ENCODE measurements at places on chromosomes 16 and 17. TPM values are rescaled to one million over a fixed set of nuclear protein-coding genes. Genes with fewer than 3 reads are reported as not detected.

CTRB2 gene
- total RNA-seq, result not detected

PFAS gene
- total RNA-seq, result 68.2 TPM

NPIPA2 gene
- 2.6 TPM for total RNA-seq

CACNA1H gene
- not detected for total RNA-seq

PRM3 gene
- total RNA-seq, result not detected

SPEM1 gene
- total RNA-seq, result 1.1 TPM

GRCh38 chr17:7889166-7889955, 772 bp downstream of the CHD3 start:
- DNase-seq, result peak; percentile 98

GRCh38 chr17:54937018-54937417, 31.4 kb downstream of the COX11 start:
- DNase-seq, result peak; percentile 65

DNA sequence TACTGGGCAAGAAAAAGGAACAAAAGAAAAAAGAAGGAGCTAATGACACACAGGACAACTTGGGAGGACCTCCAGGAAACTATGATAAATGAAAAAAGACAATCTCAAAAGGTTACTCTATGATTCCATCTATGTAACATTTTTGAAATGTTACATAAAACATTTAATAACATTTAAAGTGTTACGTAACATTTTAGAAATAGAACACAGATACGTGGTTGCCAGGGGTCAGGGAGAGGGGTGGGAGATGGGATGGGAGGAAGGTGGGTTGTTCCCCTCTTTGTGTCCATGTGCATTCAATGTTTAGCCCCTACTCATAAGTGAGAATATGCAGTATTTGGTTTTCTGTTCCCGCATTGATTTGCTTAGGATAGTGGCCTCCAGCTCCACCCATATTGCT, 116.6 kb downstream of the C16orf95 start:
- DNase-seq, result no peak

GRCh38 chr17:80232438-80232837, 12.2 kb downstream of the SLC26A11 start:
- no peak for DNase-seq

DNA sequence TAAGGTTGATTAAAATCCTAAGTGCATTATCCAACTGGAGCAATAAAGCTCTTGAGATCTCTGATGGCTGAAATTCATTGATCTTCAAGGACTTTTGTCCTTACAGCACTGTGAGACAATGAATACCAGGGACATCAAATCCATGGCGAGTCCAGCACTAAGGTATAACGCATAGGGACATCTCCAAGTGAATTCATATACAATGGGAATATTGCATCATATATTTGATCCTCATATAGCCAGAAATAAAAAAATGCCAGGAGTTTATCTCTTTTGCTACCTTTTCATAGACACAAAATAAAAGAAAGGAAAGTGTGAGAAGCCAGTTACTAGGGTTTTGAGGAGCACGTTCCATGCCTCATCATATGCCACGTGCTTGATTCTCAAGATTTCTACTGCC, 112.5 kb upstream of the CDH13 start:
- no peak for DNase-seq

DNA sequence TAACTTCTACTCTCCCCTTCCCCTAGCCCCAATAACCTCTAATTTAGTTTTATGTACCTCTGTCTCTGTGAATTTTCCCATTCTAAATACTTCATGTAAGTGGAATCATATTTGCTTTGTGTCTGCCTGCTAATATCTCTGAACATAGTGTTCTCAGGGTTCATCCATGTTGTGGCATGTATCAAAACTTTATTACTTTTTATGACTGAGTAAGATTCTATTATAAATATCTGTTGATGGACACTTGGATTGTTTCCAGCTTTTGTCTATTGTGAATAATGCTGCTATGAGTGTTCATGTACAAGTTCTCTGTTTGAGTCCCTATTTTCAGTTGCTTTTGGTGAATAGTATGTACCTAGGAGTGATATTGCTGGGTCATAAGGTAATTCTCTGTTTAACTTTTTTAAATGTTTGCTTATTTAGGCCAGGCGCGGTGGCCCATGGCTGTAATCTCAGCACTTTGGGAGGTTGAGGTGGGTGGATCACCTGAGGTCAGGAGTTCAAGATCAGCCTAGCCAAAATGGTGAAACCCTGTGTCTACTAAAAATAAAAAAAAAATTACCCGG, 92.8 kb downstream of the CHD9 start:
- no peak for DNase-seq

- no peak for DNase-seq
These were observed 5.2 kb downstream of the PRSS53 start for GRCh38 chr16:31083556-31083955.

GRCh38 chr17:51677875-51678274, 417.5 kb downstream of the UTP18 start:
- DNase-seq, result no peak

DNA sequence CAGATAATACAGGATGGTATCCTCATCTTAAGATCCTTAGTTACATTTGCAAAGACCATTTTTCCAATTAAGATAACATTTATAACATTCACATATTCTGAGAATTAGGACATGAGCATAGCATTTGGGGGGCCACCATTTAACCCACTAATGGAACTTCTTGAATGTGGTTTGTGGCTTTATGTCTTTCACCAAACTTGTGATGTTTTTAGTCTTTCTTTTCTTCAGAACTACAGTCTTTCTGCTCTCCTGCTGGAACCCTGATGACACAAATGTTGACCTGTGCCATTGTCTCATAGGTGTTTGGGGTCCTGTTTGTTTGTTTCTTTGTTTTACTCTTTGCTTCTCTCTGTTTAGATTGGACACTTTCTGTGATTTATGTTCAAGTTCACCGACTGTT, 23.2 kb downstream of the COX11 start:
- DNase-seq, result no peak

DNA sequence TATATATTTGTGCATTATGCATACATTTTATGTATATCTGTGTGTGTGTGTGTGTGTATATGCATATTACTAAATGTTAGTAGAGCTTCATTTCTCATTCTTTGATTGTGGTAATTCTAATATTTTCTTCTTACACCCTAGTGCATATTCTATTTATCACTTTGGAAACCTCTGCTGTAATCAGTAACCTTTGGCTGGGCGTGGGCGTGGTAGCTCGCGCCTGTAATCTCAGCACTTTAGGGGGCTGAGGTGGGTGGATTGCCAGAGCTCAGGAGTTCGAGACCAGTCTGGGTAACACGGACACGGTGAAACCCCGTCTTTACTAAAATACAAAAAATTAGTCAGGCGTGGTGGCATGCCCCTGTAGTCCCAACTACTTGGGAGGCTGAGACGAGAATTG, 26.9 kb downstream of the CPSF4L start:
- DNase-seq, result no peak

DNA sequence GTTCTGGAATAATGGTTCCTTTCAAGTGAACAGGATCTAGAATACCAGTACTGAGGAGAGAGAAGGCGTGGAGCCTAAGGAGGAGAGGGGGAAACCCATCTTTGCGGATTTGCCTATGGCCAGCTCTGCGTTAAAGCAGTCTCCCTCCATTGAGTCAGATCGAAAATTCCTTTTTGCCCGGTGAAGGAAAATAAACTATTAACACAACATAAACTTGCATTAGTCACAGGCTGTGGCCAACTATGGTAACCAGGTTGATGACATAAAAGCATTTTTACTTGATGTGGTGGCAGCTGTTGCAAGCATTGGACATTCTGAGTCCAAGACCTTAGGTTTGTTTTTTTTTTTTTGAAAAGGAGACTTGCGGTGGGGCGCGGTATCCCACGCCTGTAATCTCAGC, 8.9 kb downstream of the LDAF1 start:
- DNase-seq, result peak; percentile 64

DNA sequence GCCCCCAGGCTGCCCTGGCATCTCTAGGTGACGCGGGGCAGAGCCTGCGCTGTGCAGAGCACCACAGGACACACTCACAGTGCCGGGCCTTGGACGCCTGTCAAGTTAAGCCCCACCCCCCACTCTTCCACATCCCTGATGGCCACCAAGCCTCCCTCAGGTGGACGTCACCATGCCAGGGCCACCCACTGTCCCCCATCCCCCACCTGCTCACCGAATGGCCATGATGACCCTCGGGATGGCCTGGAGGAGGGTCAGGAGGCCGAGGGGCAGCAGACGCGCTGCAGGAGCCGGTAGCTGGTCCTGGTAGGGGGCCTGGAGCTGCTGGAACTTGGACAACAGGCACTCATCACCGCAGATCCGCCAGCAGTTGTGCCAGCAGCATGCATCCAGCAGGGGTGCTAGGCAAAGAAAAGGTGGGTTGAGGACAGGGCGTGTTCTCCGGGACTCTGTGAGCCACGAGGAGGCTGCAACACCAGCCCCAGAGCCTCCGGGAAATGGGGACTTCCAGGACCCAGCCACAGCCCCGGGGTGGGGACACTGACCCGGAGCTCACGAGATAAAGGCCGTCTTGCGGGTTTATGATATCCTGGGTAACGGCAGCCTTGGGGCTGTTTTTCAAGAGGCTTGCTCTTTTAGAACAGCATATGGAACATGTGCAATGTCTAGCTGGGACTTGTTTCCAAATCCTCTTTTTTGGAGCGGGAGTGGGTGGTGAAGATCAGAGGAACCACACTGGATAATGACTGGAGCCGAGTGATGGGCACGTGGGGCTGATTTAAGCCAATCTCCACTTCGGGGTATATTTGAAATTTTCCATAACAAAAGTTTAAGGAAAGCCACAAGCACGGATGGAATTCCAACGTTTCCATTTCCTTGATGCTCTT, 11.4 kb downstream of the C16orf95 start:
- DNase-seq, result no peak

- DNase-seq, result no peak
These were observed 11.3 kb downstream of the TBX2 start for GRCh38 chr17:61411011-61411260.

GRCh38 chr17:43350888-43351361, 47.9 kb upstream of the ARL4D start:
- no peak for DNase-seq

- DNase-seq, result no peak
These were observed 993.5 kb downstream of the CDH8 start for GRCh38 chr16:61042737-61043136.

- no peak for DNase-seq
These were observed 3.1 kb downstream of the ALOX15B start for GRCh38 chr17:8041979-8042378.

- no peak for DNase-seq
These were observed 239.4 kb downstream of the IRF8 start for GRCh38 chr16:86138121-86139085.

GRCh38 chr17:42347198-42347597, 41.0 kb downstream of the STAT3 start:
- DNase-seq, result peak; percentile 29

DNA sequence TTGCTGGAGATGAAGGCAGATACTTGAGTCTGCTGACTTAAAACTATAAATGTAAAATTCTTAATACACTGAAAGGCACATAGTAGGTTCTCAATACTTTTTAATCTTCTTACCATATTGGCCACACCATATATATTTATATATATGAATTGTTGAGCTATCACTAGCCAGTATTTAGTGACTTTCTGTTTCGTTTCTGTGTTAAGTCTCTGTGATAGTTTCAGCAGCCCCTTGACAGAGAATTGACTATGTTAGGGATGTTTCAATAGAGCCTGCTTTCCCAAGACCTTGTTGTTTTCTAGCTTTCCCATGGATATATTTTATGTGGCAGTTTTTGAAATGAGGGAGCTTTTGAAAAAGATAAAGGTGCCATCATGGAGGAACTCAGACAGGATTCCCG, 206.5 kb upstream of the GOT2 start:
- no peak for DNase-seq

- DNase-seq, result peak; percentile 87
These were observed 7.2 kb downstream of the SRCIN1 start for GRCh38 chr17:38598536-38598935.

GRCh38 chr17:68401288-68401687, 56.0 kb downstream of the WIPI1 start:
- no peak for DNase-seq

DNA sequence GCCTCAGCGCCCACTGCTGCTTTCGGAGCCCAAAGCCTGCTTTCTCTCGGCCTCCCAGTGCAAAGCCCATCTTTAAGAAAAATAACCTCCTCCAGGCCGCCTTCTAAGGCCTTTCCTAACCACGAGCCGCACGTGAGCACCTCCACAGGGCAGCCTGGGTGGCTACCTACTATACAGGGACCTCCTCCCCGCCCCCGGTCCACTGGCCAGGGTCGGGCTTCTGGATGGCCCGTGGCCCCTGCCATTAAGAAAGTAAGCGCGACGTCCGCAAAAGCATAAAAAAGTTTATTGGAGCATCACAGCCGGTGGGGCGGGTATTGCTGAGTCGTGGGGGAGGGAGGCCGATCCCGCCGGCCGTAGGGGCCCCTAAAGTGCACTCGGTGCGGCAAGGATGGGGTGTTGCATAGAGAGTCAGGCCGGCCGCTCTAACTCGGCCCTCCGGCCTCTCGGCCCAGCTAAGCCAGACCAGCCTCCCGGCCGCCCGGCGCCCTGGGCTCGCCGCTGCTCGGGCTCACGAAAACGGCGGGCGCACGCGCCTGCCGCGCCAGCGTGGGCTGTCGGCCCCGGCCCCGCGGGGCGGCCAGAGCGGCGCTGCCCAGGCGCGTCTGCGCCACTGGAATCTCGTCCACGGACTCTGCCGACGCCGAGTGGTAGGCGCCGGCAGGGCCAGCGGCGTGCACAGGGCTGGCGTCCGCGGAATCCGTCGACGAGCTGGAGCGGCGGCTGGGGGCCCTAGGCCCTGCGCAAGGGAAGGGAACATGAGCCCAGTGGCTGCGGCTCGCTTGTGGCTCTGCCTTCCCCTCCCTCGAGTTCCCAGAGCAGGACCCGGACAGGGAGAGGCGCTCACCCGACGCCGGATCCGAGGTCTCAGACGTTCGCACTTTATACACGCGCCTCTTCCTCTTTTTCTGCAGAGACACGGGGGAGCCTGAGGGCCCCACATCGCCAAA, 1.1 kb upstream of the TPPP3 start:
- no peak for DNase-seq

- DNase-seq, result no peak
These were observed 4.7 kb upstream of the BCAR1 start for GRCh38 chr16:75256059-75256571.

DNA sequence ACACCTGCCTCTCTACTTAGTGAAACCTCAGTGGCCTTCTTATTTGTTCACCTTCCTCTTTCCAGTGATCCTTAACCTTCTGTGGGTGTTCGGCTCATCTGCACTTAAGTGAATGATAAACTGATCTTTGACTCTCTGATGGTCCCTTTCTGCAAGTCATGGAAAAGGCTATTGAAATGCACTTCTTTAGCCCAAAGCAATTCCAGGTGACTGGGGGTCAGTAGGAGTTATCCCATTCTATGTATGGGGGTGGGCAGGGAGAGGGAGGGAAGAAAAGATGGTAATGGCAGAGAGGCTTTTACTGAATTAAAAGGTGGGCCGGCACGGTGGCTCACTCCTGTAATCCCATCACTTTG, 170.8 kb downstream of the RGS9 start:
- no peak for DNase-seq

DNA sequence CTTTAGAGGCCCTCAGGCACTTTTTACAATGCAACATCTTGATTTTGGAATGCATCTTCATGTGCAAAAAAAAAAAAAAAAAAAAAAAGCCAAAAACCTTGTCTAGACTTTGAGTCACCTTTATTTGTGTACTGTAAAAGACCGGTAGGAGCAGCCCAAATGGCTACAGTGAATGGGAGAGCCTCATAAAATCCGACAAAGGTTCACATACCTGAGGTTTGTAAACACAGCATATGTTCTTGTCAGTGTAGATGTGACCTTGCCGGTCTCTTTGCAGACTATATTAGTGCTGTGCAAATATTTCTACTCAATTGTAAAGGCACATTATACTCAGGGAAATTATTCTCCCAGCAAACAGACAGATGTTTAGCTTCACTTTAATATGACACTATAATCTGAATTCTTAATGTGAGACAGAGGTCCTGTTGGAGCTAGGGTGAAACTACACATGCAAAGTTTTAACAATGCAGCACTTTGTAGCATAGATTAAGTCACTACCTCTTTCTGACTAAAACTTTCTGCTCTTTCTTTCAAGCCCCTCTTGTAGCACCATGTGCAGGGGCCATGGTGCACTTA, 211.3 kb downstream of the CA10 start:
- DNase-seq, result no peak
